ENCODE measurements at places on chromosomes 7 and 10.

GRCh38 chr7:112104120-112104519 lies 102.1 kb downstream of the DOCK4 start:
- no peak for DNase-seq

- DNase-seq = no peak
Measured at GRCh38 chr7:36707465-36707864, 16.8 kb downstream of the AOAH start.

- no peak for DNase-seq
Measured at GRCh38 chr10:115167751-115168150, 74.6 kb downstream of the ATRNL1 start.

DNA sequence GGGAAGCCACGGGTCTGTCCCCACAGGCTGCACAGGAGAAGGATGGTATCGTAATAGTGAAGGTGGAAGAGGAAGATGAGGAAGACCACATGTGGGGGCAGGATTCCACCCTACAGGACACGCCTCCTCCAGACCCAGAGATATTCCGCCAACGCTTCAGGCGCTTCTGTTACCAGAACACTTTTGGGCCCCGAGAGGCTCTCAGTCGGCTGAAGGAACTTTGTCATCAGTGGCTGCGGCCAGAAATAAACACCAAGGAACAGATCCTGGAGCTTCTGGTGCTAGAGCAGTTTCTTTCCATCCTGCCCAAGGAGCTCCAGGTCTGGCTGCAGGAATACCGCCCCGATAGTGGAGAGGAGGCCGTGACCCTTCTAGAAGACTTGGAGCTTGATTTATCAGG lies 8.1 kb downstream of the ZKSCAN1 start:
- DNase-seq = no peak

GRCh38 chr10:28769091-28769604 lies 91.8 kb downstream of the BAMBI start:
- DNase-seq = no peak

DNA sequence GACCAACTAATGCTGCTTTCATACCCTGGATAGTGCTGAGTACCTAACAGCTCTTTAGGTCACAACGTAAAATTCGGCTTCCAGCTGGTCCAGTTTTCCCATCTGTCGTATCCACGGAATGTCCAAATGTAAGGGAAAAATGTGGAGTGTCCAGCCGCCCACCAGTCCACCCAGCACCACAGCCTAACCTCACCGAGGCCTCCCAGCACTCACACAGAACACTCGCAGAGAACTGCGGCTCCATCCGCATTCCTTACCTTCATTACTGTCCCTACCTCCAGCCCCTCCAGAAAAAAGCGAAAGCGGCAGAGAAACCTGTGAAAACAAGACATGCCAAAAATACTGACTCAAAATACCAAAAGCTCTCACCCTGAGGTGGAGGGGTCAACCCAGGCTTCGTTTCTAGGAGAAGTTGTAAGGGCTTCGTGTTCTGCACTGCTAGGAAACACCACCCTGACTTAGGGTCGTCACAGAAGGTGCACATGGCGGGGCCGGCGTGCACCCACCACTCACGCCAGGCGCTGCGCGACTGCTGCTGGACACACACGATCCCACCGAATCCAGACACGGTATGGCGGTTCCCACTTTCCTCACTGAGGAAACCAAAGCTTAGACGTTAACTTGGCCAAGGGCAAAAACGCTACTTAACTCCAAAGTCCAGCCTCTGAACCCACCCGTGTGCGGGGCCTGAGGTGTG lies 73.9 kb downstream of the AMZ1 start:
- DNase-seq = no peak

DNA sequence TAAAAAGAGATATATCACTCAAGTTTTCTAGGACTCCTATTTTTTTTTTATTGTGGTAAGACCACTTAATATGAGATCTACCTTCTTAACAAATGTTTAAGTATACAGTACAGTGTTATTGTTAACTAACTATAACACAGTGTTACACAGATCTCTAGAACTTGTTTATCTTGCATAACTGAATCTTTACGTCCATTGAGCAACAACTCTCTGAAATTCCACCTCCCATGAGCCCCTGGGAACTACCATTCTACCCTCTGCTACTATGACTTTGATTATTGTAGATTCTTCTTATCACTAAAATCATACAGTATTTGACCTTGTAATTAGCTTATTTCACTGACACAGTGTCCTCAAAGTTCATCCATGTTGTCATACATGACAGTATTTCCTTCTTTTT lies 22.5 kb upstream of the REEP3 start:
- DNase-seq = no peak

DNA sequence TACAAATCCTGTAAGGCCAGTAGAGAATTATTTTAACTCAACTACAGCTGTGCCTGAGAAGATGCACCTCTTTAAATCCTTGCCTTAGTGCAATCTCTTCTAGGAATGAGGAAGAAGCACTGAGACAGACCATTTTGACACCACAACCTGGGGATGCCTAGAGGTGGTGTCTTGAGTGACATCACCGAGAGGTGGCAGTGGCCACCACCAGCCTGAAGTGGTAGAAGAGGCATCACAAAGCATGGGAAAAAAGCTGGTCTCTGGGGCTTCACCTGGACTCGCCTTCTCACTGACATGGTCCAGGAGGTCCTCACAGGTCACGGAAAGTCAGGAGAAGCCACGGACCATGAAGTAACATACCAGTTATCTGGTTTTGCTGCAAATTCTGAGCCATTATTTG lies 99.2 kb upstream of the PDLIM1 start:
- no peak for DNase-seq

DNA sequence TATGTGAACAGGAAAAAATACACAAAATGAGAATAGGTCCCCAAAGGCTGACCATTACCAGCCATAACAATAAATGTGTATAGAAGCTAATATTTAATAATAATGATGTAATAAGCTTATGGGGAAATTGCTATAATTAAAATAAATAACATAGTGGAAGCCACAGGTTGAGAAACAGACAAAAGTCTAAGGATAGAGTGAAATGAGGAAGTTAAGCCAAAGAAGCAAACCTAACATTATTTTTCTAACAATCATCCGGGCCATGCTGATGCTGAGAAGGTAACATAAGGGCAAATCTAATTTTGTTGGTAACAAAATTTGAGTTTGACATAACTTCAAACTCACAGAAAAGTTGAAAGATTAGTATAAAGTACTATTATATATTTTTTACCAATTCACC lies 115.9 kb downstream of the MICU1 start:
- DNase-seq = no peak

DNA sequence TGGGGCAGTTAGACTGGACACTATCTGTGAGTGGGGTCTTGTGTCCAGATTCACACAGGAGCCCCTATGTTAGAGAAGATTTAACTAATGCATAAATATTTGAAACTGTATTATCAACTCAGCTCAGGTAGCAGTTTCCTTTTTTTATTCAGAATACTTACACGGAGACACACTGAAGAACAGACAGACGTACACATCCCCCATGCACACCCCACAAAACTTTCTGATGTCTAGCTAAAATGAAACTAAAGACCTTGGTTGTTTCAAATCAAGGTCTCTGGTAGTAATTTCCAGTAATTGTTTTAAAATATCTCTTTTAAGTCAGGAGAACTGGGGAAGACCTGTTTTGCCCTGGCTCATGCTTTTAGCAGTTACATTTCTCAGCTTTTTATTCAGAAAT lies 55.7 kb upstream of the PRKCQ start:
- DNase-seq = no peak
